GM19239 (cell line): ENCODE measurements at places on chromosomes 1 and 21.

DNA sequence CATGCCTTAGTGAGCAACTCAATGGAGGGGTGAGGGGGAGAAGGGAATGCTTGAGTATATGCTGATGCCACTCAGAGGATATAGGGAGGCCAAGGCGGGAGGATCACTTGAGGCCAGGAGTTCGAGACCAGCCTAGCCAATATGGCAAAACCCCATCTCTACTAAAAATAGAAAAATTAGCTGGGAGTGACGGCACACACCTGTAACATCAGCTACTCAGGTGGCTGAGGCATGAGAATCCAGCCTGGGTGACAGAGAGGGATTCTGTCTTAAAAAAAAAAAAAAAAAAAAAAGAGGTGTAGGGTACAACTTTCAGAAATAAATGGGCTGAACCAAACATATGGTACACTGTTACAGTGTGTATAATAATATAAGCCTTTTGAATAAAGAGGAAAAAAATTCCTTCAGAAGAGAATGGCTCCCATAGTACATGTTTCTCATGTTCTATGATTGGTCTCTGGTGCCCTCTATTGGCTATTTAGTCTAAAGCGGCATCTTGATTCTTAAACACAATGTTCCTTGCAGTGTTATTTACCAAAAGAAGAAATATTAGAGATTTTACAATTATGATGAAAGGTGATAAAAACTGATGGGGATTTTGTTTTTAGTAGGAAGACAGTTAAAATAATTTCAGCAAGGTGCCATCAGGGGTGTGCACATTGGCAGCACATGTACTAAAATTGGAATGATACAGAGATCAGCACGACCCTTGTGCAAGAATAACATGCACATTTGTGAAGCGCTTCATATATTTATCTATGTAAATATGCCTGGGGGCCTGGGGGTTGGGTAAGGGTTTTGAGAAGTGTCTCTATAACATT, 109.8 kb downstream of the PATJ start:
- peak; percentile 2 for DNase-seq

DNA sequence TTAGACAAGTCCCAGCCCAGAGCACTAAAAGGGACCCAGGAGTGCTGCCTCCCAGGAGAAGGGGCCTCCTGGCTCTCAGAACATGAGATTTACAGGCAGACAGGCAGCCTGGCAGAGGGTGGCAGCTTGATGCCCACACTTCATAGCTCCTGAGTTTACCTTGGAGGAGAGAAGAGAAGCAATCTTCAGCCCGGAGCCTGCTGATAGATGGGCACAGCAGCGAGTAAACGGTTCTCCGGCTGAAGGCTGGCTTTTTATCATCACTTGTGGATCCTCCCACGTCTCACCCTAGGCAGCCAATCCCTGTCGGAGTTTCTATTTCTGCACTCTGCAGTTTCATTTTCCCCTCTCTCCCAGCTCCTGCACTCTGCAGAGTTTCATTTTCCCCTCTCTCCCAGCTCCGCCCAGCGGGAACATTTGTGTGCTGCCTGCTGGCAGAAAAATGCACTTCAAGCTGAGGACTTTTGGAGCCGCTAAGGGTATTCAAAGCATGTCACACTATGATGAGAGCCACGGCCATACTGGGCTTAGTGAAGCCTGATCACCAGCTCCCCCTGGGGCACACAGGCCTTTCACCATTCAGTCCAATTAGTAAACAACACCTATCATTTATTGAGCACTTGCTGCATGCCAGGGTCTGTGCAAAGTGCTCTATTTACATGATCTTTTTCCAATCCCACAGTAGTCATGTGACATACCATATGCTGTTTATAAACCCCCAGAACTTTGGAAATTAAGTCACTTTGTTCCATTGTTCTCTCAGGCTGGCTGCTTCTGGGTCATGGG, at the start of gene IFI6:
IFI6 (minus strand) TSS at position 229 of the 786 bp plus-strand sequence. CDS start 2,878 bp downstream, outside the sequence.
- DNase-seq = peak; percentile 85

DNA sequence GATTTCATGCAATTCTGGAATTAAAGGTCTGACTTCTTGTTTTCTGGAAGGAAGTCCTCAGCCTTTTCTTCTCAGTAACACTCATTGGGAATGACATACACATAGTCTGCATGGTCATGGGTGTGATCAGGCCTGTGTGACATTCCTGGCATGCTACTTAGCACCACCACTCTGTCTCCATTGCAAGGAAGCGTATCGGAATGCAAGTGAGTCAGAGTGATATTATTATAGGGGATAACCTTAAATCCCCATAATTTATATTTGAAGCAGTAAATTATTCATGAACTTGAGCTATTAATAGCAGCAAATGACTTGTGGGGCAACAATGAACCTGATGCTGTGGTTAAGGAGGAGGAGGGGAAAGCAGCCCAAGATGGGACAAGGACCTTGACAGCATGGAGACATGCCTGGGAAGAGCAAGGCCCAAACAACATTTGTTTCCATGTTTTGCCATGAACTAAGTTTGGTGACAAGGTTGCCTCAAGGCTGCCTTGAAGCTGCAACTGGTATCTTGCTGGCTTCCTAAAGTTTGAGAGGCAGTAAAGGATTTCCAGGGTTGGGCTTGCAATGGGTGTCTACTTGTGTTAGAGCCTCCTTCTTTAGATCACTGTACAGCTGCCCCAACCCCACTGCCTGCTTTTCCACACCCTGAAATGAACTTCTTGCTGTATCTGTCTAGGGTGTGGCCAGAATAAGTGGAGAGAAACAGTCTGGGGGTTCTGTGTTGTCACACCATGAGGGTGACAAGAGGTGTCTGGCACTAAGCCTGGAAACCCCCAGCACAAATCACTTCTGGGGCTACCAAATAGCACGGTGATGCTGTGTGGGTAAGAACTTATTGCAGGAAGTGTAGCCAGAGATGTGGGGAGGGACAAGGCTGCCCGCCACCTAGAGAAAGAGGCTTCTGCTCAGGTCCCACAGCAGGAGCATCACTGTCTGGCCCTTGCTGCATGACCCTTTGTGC, 4.6 kb downstream of the MAB21L3 start:
- DNase-seq = no peak

DNA sequence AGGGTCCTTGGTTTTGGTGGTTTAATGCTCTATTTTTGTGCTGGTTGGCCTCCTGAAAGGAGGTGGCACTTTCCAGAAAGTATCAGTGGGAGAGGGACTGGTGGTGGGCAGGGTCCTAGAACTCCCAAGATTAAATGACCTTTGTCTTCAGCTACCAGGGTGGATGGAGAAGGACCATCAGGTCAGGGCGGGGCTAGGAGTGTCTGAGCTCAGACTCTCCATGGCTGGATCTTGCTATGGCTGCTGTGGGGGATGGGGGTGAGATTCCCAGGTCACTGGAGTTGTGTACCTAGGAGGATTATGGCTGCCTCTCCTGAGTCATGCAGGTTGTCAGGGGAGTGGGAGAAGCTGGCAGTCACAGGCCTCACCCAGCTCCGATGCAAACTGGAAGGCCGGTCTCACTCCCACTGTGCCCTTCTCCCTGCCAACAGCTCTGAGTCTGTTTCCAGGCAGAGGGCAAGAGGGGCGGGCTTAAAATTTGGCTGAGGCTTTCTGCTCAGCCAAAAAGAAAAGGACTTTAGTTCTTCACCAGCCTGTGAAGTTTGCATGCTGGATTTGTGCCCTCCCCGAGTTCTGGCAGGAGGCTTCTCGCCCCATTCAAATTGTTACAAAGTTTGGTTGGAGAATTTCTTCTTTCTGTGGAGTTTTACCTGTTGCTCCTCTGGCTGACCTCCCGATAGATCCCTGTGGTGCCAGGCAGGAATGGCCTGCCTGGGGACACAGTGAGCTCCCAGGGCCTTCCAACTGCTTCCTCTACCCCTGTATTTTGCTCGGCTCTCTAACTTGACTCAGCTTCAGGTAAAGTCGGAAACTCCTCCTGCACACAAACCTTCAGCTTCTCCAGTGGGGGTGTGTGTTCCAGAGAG, 13.1 kb upstream of the KYAT3 start:
- DNase-seq = no peak

GRCh38 chr1:88289401-88290102, 394.5 kb upstream of the PKN2 start:
- DNase-seq = no peak

DNA sequence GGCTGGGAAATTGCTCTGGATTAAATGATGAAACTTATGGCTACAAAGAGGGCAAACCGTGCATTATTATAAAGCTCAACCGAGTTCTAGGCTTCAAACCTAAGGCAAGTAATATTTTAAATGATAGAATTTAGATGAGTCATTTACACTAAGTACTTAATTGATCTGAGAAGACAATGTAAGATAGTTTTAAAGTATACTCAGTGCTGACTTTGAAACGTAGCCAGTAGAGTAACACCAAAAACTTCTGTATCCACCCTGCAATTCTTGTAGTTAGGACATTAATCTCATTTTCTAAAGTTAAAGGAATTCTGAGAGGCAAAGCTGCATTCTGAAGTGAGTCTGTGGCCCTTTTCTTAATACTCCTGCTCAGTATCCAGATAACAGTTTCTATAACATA, 20.8 kb downstream of the ATP1B1 start:
- DNase-seq = no peak

- peak; percentile 75 for DNase-seq
Observed at GRCh38 chr1:180178511-180179161, 24.0 kb downstream of the QSOX1 start.

- no peak for DNase-seq
Observed at GRCh38 chr1:110420874-110421793, 13.6 kb upstream of the LAMTOR5 start.

DNA sequence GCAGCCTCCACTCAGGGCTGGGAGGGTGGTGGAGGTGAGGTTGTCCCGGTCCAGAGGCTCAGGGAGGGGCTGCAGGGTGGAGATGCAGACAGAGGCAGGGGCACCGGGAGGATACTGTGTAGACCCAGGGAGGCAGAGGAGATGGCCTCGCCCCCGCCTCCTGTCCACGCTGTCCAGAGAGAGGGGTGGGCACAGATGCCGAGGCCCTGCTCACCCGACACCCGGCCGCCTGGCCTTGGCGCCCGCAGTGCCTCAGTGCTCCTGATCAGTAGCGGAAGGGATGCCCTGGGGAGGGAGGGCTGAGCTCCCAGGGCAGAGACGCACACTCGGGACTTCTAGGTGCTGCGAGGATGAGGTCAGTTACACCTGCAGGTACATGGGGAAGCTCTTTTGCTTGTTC, 102.7 kb upstream of the TTC34 start:
- DNase-seq = no peak

- no peak for DNase-seq
Observed at GRCh38 chr1:156122086-156122485, 7.6 kb downstream of the LMNA start.

DNA sequence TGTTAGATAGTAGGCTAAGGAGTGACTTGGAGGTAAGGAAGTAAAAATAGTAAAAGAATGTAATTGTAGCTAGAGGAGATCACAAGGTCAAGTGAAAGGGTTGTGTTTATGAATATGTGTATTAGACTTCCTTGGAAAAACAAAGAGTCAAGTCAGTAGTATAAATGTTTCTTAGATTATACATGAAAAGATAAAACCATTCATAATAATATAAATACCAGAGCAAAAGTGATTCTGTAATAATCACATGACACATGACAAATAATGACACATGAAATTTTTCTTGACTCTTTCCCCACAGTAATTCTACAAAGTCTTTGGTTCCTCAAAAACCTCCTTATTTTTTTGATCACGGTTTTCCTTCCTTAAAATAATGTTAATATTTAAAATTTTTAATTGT, 56.4 kb downstream of the IVNS1ABP start:
- DNase-seq = no peak

DNA sequence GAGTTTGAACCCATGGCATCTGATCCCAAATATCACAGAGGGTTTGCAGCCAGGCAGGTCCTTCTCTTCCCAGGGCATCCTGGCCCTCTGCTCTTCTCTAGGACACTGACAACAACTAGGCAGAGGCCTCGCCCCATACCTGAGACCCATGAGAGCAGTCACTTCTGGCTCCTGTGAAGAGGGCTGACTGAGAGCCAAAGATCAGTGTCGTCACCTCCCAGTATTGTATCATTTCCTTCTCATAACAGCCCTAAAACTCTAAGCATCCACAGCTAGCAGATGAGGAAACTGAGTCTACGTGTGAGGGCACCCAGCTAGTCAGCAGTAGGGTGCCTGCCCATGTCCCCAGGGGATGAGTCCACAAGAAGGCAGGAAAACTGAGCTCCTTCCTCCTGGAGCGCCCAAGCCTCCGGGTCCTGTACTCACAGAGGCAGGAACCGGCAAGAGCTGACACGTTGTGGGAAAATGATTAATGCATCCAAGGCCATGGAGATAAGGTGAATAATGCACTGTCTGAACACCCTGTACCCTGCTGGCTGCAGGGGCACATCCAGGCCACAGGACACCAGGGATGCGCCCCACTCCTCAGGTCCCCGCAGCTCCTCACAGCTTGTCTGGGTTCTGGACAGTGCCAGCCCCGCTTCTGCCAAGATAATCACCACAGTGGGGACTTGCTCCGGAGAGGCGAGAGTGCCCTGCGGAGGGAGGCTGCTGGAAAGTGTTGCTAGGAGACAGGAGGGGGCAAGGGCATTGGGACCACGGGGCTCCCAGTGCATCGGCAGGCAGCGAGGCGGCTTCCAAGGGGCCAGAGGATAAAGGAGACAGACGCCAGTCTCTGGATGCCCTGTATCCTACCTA, 340.0 kb downstream of the NPHP4 start:
- DNase-seq = no peak

- DNase-seq = no peak
Observed at GRCh38 chr21:20108016-20108415, 890.2 kb upstream of the NCAM2 start.

DNA sequence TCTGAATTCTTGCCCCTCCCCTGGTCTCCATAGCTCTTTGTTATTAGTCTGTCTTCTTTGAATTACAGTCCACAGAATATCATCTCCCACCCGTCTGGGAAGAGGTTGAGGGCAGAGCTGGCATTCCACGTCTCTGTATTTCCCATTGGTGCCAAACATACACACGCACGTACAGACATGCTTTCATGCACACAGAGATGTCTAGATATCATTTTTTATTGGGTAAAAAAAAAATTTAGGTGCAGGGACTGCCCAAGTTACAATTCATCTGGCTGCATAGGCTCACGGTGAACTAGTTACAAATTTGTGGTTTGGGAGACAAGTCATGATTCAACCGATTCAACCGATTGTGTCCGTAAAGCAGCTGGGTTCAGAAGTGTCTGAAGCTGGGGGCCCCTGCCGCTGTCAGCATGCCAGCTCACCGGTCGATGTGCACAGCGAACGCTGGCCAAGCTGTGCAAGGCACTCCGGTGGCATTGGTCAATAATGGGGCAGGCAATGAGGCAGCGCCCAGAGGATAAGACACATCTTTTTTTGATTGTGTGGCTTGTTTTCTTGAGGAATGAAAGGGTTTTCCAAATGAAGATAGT, 73.7 kb downstream of the KCNN3 start:
- DNase-seq = no peak

DNA sequence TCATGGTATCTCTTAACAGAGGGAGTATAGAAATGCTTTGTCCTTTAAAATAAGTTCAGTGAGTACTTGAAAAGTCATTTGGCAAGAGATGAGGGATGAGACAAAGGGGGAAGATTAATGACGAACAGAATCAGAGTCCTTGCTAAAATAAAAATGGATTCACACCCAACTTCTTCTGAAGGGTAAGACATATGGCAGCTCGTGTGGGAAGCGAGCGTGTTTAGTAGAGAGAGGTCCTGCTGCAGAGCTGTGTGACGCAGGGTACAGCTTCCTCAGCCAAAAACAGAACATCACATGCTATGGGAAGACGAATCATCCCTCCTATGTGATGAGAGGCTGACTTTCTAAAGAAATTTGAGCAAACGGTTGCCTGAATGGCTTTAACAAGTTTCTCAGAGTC, 158.5 kb upstream of the LMO4 start:
- DNase-seq = no peak
